ENCODE measurements at places on chromosomes 7 and 10.

GRCh38 chr7:157409149-157409752 is 72.4 kb downstream of the DNAJB6 start:
- no peak for DNase-seq

DNA sequence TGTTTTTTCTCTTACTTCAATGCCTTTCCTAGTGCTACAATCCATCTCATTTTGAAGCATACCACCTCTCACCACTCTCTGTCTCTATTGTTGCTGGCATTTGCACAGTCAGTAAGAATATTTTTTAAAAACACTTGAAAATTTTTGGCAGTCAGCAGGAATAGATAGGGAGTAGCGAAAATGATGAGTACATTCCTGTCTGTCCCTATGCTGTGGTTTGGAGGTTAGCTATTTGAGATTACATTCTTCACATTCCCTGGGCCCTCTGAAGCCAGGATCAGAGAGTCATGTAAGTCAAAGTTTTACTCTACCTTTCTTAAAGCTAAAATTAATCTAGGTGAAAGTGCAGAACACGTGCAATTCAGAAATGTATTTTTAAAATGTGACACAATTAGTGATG is 53.0 kb upstream of the MAGI2 start:
- DNase-seq, result no peak

- DNase-seq, result no peak
Observed at GRCh38 chr10:119272736-119273135, 65.4 kb downstream of the GRK5 start.

DNA sequence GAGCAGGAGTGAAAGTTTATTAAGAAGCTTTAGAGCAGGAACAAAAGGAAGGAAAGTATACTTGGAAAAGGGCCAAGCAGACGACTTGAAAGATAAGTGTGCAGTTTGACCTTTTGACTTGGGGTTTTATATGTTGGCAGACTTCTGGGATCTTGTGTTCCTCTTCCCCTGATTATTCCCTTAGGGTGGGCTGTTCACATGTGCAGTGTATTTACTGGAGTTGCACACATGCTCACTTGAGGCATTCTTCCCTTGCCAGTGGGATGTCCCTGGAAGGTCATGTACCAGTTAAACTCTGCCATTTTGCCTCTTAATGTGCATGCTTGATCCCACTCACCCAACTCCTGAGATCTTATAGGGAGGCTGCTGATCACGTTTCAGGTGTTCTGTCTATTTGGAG is 23.4 kb upstream of the ARHGAP12 start:
- no peak for DNase-seq

DNA sequence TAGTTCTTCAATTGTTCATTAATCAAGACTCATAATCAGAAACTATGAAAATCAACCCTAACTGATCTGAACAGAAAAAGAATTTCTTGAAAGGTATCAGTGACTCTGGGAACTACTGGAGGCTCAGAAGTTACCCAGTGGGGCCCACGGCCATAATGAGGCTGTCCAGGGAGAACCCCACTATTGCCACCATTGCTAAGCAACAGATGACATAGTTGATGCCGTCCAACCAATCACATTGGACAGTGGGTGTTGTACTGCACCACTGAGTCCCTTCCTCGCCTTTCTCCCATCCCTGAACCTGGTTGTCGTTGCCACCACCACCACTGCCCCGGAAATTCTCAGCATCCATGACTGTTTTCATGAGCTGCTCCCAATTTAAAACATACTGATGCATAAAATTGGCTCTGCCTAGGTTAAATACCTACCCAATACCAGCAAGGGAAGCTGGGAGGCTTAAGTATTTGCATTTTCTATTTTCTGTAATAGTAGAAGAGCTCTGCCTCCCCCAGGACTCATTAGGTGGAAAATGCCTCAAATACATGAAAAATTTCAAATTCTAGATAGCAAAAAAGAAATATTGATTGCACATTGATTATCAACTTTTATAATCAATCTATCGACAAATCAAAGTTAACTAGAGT is 26.7 kb upstream of the USP6NL start:
- DNase-seq, result no peak

GRCh38 chr10:123772645-123773508 is 106.7 kb downstream of the GPR26 start:
- no peak for DNase-seq

DNA sequence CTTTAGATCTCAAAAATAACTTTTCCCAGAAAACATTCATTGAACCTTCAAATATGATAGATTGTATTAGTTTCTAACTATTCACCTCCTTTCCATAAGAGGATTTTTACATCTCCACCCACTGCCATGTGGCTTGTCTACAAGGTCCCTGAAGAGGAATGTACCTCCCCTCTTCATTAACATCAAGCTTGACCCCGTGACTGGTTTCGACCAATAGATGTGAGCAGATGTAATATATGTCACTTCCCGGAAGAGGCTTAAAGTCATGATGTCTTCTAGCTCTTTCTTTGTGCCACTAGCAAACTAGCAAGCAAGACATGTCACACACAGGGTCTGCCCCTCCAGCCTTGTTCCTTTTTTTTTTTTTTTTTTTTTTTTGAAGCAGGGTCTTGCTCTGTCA is 6.9 kb downstream of the BAZ1B start:
- no peak for DNase-seq

GRCh38 chr7:55469271-55469681 is 103.0 kb downstream of the VOPP1 start:
- no peak for DNase-seq

GRCh38 chr7:87361320-87361719 is 15.9 kb downstream of the CROT start:
- no peak for DNase-seq

- DNase-seq, result no peak
Observed at GRCh38 chr7:139592801-139593461, 69.4 kb downstream of the CLEC2L start.

DNA sequence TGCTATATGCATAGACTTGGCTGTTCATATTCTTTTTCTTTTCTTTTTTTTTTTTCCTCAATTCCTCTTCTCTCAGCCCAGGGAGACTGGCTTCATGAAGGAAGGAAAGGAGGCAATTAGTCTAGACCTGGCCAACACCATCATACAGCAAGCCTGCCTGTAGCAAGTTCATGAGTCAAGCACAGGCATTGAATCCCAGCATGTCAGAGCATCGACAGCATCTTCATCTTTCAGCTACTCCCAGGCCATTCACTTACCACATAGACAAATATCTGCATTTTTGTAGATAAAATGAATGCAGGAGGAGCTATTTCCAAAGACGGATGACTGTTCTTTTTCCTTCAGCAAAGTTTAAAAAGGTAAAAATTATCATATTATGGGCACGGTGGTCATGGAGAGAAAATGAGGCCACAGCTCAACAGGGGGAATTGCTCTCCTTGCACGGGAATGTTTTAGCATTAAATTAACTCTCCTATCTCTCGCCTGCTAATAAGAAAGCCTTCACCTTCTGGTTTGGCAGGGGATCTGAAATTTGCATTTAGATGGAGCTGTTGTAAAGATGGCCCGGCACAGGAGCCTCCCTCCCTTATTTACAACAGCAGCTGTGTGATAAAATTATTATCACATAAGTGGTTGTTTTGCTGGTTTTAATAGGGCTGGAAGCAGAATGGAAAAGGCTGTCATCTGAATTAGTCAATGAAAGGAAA is 626.5 kb upstream of the AUTS2 start:
- no peak for DNase-seq

- DNase-seq, result no peak
Observed at GRCh38 chr10:52410916-52411315, 96.8 kb downstream of the DKK1 start.

DNA sequence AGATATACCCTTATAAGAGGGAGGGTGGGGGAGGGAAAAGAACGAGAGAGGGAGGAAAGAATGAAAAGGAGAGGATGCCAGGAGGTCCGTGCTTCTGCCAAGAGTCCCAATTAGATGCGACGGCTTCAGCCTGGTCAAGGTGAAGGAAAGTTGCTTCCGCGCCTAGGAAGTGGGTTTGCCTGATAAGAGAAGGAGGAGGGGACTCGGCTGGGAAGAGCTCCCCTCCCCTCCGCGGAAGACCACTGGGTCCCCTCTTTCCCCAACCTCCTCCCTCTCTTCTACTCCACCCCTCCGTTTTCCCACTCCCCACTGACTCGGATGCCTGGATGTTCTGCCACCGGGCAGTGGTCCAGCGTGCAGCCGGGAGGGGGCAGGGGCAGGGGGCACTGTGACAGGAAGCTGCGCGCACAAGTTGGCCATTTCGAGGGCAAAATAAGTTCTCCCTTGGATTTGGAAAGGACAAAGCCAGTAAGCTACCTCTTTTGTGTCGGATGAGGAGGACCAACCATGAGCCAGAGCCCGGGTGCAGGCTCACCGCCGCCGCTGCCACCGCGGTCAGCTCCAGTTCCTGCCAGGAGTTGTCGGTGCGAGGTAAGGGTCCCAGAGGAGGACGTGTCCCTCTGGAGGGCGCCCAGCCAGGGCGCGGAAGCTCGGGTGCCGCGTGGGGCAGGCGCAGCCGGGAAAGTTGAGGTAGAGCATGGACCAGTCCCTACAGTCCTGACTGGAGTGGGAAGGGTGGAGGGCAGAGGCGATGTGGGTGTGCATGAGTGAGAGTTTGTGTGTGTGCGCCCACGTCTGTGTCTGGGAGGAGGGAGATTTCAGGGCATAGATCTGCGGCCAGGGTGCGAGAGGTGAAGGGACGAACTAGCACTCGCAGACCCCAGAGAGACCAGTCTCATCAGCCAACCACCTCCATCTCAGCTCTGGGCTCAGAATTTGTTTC is 844 bp downstream of the GRM3 start:
- DNase-seq, result no peak

- DNase-seq, result no peak
Observed at GRCh38 chr10:50410066-50410811, 158.9 kb upstream of the ASAH2 start.

DNA sequence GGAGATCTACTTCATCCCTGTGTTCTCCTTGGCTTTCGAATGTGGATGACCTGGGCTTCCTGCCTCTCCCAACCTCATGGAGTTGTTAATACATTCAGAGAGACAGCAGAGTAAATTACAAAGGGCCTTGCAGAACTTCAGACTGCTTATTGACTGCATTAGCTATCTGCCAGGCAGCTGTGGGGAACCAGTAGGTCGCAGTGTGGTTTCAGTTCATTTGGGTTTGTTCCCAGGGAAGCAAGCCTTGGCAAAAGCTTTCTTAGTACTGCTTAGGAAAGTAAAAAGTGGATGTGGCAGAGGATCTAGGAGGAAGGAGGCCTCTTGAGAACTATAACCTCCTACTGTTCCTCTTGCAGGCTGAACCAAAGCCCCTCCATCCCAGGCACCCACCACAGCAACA is 9.2 kb downstream of the NPFFR1 start:
- no peak for DNase-seq

- DNase-seq, result no peak
Observed at GRCh38 chr10:88121361-88121760, 257.9 kb downstream of the PTEN start.

DNA sequence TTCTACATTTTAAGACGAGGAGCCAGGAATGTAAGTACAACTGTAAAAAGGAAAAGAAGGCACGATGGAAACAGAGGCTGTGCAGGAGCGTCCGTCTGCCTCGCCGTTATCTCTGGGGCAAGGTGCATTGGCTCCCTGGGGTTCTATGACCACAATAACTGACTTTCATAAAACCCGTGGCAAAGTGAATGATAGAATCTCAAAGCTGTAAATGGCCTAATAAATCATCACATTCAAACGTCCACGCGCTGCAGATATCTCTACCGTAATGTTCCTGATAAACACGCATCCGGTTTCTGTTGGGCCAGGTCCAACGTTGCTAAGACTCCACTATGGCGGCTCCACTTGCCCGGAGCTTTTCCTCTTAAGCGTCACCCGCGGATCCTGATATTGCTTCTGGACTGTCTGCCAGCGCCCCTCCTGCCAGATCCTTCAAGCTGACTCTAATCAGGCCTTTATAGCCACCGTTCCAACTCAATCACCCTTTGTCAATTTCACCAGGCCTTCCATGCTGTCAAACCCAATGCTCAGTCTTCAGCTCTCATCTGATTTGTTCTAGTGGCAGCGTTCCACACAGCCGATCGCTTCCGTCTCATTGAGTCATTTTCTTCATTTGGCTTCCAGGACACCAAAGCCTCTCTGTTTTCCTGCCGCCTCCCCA is 265.6 kb upstream of the FOXK1 start:
- no peak for DNase-seq

DNA sequence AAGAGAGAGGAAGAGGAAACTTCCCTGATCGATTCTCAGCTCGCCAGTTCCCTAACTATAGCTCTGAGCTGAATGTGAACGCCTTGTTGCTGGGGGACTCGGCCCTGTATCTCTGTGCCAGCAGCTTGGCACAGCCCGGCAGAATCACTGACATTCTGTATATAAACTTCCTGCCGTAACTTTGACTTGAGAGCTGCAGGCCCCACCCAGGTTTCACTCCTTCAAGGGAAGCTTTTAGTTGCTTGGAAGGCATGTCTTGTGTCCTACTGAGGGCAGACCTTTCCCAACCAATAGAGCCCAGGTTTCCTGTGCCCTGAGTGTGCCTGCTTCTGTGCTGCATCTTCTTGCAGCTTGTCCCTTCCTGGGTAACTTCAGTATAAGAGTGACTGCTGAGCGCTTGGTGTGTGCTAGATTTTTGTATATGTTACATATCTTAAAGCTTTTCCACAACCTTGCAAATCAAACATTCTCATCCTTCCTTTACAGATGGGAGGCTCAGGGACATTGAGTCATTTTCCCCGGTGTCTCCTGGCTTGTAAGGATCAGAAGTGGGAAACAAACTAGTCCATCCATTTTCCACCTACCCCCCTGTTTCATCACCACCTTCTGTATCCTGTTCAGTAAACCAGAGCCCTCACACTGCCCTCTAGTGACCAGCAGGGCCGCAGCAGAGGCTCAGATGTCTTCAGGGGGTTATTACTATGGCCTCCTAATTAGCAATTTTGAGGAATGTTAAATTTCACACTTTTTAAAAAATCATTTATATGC is 225.2 kb upstream of the PRSS58 start:
- no peak for DNase-seq

DNA sequence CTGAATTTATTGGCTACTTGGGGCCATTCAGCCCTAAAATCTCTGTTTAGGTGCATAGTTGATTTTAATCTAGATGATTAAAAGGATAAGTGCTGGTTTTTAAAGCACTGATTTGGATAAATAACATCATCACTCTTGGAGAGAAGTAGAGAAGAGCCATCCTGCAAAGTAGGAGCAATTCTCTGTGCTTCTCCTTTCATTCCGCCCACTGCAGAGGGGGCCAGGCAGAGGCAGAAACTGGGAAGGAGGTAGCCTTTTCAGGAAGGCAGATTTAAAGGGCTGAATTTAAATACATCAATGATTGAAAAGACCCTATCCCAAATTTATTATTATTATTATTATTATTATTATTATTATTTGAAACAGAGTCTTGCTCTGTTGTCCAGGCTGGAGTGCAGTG is 14.1 kb downstream of the MAP3K8 start:
- DNase-seq, result no peak

DNA sequence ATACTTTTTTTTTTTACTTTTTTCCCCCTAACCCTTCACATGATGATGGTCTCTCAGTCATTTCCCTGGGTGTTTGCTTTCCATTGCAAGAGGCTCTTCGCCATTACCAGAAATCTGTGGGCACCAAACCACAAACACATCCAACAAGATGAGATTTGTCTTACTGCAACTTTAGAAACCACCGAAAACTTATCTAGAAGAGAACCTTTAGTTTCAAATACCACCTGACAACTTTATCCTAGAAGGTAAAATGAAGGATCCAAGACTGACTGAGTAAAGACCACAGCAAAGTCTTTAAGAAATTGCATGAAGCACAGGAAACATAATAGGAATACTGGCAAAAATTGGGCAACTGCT is 363.3 kb upstream of the MBL2 start:
- DNase-seq, result no peak

GRCh38 chr10:114094795-114095194 is 51.1 kb downstream of the ADRB1 start:
- DNase-seq, result no peak

- no peak for DNase-seq
Observed at GRCh38 chr7:140448781-140449480, 30.4 kb downstream of the MKRN1 start.

- DNase-seq, result no peak
Observed at GRCh38 chr7:40437936-40438634, 303.3 kb downstream of the SUGCT start.
